Vein endothelial cell (primary cell): ENCODE measurements at places on chromosomes 2 and 18. TPM values are rescaled to one million over a fixed set of nuclear protein-coding genes. Genes with fewer than 3 reads are reported as not detected.

The TUBB8B gene
- not detected in 2 replicates for total RNA-seq

The C2orf68 gene
- 18.0 and 19.4 TPM in 2 replicates for total RNA-seq

The TRABD2A gene
- 1.1 and 2.0 TPM in 2 replicates for total RNA-seq

The POTEC gene
- not detected in 2 replicates for total RNA-seq

The LOXHD1 gene
- total RNA-seq = not detected in 2 replicates

The C1GALT1C1L gene
- 0.19 and 0.33 TPM in 2 replicates for total RNA-seq

The MFSD6 gene
- total RNA-seq = 4.0 and 6.2 TPM in 2 replicates

The CMPK2 gene
- total RNA-seq = 2.6 and 2.7 TPM in 2 replicates

The TBR1 gene
- under 0.01 and 0.10 TPM in 2 replicates for total RNA-seq

The AGBL5 gene
- total RNA-seq = 30.4 and 32.0 TPM in 2 replicates

The COL4A3 gene
- not detected in 2 replicates for total RNA-seq

The ADGRF3 gene
- total RNA-seq = under 0.01 and 0.38 TPM in 2 replicates

The MAP3K19 gene
- not detected in 2 replicates for total RNA-seq

The EGR4 gene
- not detected in 2 replicates for total RNA-seq

The RIT2 gene
- not detected in 2 replicates for total RNA-seq

The NMUR1 gene
- total RNA-seq = not detected in 2 replicates

The VSNL1 gene
- total RNA-seq = not detected in 2 replicates

The C18orf32 gene
- 13.3 and 17.6 TPM in 2 replicates for total RNA-seq

The PAX8 gene
- total RNA-seq = 0.48 and 1.3 TPM in 2 replicates

The CXCR4 gene
- total RNA-seq = 98.6 and 311 TPM in 2 replicates

The GCFC2 gene
- 22.9 and 23.2 TPM in 2 replicates for total RNA-seq

The AMMECR1L gene
- total RNA-seq = 18.9 and 23.5 TPM in 2 replicates

The SF3B6 gene
- total RNA-seq = 112 and 115 TPM in 2 replicates

The ASIC4 gene
- total RNA-seq = not detected in 2 replicates

The MAP2 gene
- total RNA-seq = 23.2 and 31.7 TPM in 2 replicates

The PFN4 gene
- total RNA-seq = 0.38 TPM in 1 of 2 replicates, not detected in the other

The TWIST2 gene
- 1.6 and 1.8 TPM in 2 replicates for total RNA-seq

The SPDYA gene
- total RNA-seq = 0.33 and 0.67 TPM in 2 replicates

The VAMP5 gene
- 40.1 and 44.1 TPM in 2 replicates for total RNA-seq

The RAX gene
- not detected in 2 replicates for total RNA-seq

The L3MBTL4 gene
- total RNA-seq = 0.33 and 0.38 TPM in 2 replicates

The SFT2D3 gene
- total RNA-seq = 5.2 TPM in 2 replicates
